ENCODE measurements at places on chromosomes 2 and 18.

DNA sequence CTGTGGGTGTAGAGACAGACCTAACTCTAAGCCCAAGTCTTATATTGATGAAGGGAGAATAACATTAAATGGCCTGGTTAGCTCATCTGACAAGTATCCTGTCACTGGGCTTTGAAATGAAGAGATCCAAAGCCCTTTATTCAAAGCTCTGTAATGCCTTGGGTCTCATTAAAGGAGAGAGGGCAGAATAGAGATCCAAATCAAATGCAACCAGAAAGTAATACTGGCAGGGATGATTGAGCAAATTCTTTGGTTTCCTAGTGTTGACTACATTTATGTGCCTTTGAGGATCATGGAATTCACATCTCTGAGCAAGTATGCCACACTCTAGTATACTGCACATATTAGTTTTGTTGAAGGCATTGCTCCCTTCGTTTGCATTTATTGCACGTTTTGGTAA lies 147.9 kb upstream of the CAVIN2 start:
- DNase-seq: no peak

DNA sequence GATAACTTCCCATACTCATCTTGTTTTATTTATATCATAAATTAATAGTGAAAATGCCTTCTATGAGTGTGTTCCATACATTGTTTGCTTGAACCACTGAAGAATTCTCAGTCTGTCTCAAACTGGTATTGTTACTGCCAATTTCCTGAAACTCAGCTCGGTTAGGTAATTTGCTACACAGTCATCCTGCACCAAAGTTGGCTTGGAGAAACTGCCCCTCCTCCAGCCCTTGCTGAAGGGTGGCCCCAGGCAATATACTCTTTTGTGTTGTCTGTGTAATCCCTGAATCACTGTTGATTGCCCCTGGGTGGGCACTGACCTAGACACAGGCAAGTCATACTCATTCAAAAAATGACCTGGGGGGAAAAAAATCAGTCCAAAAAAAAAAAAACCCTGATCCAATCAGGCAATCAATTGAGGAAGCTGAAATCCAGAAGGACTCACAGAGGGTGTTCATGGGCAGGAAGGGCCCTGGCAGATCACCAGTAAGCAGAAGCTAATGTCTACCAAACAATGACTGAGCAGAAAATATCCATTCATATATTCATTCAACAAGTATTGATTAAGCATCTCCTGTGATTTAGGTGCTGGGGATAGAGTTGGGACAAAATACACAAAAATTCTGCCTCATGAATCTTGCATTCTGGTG lies 3.8 kb upstream of the SESTD1 start:
- no peak for DNase-seq

GRCh38 chr2:121561617-121562268 lies 31.1 kb downstream of the RNU4ATAC start:
- DNase-seq: no peak

DNA sequence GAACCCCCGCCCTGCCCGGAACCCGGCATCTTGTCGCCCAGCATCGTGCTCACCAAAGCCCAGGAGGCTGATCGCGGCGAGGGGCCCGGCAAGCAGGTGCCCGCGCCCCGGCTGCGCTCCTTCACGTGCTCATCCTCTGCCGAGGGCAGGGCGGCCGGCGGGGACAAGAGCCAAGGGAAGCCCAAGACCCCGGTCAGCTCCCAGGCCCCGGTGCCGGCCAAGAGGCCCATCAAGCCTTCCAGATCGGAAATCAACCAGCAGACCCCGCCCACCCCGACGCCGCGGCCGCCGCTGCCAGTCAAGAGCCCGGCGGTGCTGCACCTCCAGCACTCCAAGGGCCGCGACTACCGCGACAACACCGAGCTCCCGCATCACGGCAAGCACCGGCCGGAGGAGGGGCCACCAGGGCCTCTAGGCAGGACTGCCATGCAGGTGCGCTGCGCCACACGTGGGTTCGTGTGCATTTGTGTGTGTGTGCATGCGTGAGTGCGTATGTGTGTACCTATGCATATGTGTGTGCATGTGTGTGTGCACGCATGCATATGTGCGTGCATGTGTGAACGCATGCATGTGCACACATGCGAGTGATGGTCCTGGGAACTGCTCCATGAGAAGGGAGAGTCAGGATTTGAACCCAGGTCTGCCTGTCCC lies 47.1 kb upstream of the ATG16L1 start:
- no peak for DNase-seq

- DNase-seq: no peak
Measured at GRCh38 chr18:58590839-58591238, 38.1 kb downstream of the ALPK2 start.

GRCh38 chr2:186605041-186605440 lies 15.2 kb downstream of the ITGAV start:
- DNase-seq: no peak

GRCh38 chr18:2075499-2075898 lies 495.8 kb downstream of the METTL4 start:
- no peak for DNase-seq

- no peak for DNase-seq
Measured at GRCh38 chr2:27323596-27324285, 844 bp upstream of the MPV17 start.

- DNase-seq: peak; percentile 25
Measured at GRCh38 chr18:35386600-35387100, 9.5 kb upstream of the ZNF396 start.

DNA sequence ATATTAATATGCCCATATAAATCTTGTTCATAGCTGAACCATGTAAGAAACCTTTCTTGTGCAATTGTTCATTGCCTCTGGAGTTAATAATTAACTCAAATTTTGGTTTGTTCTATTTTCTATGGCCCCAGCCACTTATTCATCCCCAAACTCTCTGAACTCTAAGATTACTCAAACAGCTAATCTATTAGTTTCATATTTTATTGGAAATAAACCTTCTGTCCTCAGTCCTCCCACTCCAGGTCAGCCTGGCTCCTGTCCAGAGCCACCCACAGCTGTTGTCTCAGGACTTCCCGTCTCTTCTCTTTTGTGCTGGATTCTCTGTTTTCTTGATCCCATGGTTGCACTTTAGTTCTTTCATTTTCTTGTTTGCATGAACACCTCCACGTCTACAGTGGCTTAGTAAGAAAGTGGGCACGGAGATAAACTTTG lies 4.4 kb upstream of the RNF103 start:
- no peak for DNase-seq

- DNase-seq: no peak
Measured at GRCh38 chr2:19125901-19126680, 232.3 kb downstream of the OSR1 start.

DNA sequence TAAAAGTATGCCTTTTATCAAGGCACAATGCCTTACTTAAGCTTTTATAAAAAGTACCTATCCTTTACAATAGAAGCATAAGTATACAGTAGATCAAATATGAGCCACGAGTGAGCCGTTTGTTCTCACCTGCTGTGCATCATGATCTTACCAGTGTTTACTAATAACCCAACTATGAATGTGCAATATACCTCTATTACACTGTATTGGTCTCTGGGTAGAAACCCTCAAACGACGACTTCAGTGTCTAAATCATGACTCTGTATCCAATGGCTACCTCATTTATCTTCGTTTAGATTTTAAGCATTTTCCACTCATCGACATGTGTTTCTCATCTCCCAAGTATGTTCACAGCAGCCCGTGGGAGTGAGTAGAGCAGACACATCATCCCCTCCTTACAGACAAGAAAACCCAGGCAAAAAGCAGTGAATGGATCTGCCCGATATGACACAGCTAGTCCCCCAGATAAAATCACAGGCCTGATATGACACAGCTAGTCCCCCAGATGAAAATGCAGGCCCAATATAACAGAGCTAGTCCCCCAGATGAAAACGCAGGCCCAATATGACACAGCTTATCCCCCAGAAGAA lies 279.8 kb downstream of the TNS1 start:
- no peak for DNase-seq

DNA sequence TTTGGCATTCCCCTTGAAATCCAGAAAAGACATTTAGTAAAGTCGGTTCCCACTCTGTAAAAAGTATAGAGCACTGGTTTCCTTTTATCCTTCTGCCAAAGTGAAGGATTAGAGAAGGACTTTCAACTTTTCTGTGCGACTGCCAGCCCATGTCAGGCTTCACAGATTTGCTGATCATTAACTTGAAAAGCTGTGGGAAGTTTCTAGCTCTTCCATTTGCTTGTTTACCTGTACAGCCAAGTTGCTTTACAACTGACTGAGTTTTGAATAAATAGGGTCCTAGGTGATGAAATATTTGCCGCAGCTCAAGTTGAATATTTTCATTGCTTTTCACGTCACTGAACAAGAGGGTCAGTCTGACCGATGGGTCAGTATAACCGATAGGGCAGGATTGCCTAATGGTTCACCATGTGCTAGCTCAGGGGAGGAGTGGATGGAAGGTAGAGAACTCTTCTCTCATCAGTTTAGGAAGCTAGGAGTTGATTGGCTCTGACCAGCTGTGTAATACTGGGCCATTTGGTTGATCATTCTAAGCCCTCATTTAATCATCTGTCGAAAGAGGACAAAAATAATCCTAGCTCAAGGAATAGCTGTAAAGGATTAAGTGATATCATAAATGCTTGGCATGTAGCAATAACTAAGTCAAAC lies 30.4 kb downstream of the UPP2 start:
- DNase-seq: no peak

DNA sequence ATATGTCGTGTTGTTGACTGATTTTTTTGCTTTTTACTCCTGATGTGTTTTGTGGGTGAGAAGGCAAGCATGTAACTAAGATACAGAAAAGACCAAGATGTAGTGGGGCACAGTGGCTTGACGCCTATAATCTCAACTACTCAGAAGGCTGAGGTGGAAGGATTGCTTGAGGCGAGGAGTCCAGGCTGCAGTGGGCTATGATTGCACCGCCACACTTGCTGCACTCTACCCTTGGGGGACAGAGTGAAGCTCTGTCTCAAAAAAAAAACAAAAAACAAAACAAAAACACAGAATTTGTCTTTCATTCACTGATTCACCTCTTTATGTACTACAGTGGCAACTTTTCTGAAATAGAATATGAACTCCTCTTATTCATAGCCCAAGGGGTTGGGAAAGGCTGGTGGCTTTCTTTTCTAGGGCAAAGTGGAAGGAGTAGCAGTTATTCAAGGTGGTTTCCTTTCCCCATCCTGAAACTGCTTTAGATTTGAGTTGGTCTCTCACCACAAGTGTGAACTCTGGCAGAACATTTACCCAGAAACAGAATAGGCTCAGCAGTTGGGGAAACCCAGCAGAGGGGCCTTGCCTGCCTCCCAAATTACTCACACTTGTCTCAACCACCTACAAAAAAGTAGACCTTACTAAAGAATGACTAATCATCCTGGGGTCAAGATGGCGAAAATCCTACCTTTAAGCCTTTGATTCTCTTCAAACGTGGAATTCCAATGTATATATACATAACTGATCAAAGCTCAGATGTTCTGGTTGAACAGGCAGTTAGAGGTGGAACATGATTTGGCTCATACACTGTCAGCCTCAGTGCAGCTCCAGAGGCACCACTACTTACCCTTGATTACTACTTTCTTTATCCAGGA lies 6.5 kb downstream of the TANK start:
- no peak for DNase-seq

- no peak for DNase-seq
Measured at GRCh38 chr2:44079686-44080085, 83.9 kb upstream of the LRPPRC start.

GRCh38 chr2:48176876-48177275 lies 270.6 kb upstream of the FBXO11 start:
- DNase-seq: no peak

GRCh38 chr2:66432801-66433694 lies 1.9 kb upstream of the MEIS1 start:
- no peak for DNase-seq

GRCh38 chr2:238928520-238929241 lies 80.8 kb downstream of the TWIST2 start:
- no peak for DNase-seq

DNA sequence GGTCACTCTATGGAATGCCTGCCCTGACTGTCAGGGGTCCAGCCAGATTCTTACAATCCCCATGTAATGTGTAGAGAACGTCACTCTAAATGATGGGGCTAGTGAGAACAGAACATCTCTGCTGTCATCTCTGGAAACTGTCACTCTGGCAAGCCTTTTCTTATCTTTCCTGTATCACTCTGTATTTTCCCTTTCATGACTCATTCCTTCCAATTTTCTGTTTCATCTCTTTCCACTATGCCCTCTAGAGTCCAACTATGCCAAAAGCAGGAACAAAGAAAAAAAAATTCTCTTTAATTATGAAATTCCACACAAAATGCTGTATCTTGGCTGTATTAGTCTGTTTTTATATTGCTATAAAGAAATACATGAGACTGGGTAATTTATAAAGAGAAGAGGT lies 608.8 kb downstream of the ADCYAP1 start:
- no peak for DNase-seq

- DNase-seq: no peak
Measured at GRCh38 chr2:190882411-190882766, 1.8 kb downstream of the GLS start.

DNA sequence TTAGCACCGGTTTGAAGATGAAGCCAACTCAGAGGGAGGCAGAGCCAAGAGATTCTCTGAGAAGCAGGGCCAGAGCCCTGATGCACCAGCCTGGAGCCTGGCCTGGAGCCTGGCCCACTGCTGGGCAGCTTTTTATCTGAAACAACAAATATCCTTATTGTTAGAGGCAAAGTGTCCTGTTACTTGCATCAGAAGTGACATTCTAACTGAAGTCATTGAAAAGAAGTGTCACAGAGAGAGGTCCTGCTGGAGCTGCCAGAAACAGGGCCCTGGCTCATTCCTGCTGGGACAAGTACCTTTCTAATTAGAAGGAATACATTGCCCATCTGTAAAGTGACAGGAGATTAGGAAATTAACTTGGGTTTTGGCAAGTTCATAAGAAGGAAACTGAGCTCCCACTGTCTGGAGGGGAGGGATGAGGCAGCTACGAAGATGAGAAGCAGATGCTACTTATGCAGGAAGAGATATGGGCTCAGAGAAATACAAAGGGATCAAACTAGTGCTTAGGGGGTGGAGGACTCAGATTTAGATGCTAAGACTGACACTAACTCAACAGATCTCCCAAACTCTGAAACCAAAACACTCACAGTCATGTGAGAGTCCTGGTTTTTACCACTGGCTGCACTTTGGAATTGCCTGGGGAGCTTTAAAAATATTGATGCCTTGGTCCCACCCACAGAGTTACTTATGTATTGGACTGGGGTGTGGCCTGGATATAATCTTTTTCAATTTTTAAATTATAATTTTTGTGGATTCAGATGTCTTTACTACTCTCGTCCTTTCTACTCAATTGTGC lies 11.0 kb upstream of the HK2 start:
- no peak for DNase-seq

DNA sequence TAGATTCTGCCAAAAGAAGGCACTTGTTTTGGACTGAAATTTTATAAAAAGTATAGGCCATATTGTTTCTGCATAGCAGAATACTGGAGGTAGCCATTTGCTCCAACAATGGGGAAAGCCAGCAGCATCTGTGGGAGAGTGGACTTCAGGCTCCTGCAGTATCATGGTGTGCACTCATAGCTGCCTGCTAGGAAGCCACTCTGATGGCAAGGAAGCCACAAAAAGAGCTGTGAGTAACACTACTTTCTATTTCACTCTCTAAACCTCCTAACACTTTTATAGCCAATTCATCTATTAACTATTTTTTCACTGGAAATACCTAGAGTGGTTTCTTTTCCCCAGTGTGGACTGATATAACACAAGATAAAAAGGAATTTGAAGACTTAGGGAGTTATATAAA lies 144.4 kb upstream of the KCNJ3 start:
- DNase-seq: no peak
